Fibroblast of skin of abdomen (primary cell): ENCODE measurements at places on chromosomes 2 and 18.
A peak's percentile ranks its signal among the peaks of the same experiment; 100 is the strongest.

GRCh38 chr2:236656166-236656565 lies 86.5 kb downstream of the ACKR3 start:
- no peak for DNase-seq

DNA sequence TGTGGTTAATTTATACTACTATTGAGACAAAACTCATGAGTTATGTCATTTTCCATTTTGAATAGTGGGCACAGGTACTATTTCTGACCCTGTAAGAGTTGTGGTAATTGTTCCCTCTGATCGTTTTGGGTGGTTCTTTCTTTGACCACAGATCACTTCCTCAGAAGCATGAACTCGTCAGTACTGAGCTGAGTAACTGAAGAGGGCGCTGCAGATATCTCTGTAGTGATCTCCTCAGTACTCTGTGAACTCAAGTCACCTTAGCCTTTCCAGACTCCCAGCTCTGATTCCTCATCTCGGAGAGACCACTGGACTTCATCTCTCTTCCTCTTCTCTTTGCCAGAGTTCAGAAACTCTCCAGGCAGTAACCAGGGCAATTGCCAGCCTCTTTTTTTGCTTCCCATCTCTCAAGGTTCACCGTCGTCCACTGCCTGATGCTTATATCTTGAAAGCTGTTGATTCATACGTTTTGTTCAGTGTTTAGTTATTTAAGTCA lies 9.4 kb upstream of the IL1RL1 start:
- peak; percentile 24 for DNase-seq

DNA sequence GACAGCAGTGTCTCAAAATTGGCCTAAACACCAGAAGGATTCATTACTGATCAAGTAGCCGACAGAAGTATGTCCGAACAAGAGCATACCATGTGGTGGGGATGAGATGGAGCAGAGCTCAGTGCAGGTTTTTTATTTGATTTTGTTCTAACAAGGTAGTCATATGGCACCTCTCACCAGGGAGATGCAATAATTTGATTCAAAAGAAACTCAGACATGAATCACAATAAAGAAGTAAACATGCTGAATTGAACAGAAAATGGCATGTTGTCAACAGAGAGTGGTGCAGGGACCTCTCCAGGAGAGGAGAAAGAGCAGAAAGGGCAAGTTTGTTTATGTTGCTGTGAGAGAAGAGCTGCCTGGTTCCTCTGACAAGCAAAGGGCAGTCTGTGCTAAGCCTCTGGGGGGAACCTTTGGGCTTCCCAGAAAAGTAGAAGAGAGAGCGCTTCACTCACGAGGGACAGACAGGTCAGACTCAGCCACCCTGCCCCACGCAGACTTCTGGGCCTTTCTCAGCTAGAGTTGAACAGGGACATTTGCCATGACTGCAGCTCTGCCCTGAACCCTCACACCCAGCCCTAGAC lies 351.3 kb upstream of the RAB12 start:
- no peak for DNase-seq

GRCh38 chr2:149363958-149364357 lies 33.6 kb downstream of the LYPD6 start:
- DNase-seq = peak; percentile 69

DNA sequence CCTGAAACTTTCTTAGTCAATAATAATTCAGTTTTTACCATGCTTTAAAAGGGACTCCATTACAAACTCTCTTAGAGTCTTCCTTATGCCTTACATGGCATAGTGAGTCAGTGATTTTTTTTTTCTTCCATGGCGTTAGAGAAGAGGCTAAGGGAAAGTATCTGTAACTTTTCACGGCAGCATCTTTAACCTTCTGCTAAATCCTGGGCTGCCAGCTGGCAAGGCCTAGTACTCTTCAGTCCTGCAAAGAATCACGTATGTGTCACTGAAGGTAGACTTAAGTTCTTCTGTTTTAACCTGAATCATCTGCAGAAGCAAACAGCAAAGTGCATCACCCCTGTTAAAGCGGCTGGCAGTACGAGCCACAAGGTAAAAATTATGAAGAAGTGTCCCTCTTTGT lies 286.3 kb upstream of the FN1 start:
- DNase-seq = no peak

GRCh38 chr18:36623091-36623490 lies 205.7 kb downstream of the TPGS2 start:
- peak; percentile 11 for DNase-seq
